Activated gamma-delta T cell treated with anti-CD3 and anti-CD28 coated beads, Interleukin-2, amount 50 U/mL, for 16 hours (primary cell): ENCODE measurements at places on chromosomes 6 and 20.

DNA sequence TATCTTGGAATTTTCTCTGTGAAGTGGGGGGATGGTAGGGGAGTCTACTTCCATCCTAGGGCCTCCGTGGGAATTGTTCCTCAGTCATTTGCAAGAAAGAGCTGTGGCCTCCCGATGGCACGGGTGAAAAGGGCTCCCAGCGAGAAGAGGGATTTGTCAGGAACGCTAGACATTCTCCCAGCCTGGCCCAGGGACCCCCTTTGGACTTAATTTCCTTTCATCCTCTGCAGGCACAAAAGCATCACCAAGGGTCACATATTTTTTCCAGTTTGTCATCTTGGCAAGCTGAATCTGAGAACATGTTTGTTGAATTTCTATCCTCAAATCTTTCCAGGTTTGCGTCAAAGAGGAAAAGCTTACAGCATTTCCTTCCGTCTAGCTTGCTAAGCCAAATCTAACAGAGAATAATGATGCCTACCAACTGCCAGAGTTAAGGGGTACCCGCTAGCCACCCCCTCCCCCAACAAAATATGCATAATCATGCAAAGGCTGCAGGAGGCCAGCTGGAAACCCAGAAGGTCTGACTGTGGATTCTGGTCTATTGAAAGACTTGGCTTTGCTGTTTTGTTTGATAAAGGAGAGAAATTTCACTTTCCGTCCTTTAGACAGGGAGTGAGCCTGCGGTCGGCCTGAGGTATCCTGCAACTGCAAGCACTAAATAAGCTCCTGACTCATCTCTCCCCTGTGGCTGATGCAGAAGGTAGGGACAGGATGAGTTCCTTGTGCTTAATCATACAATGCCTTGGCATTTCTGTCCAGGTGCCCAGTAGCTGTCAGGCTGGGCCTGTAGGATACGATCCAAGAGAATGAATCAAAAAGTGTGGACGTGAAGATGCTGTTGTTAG is 23.1 kb downstream of the PSMG4 start:
- no peak for DNase-seq

DNA sequence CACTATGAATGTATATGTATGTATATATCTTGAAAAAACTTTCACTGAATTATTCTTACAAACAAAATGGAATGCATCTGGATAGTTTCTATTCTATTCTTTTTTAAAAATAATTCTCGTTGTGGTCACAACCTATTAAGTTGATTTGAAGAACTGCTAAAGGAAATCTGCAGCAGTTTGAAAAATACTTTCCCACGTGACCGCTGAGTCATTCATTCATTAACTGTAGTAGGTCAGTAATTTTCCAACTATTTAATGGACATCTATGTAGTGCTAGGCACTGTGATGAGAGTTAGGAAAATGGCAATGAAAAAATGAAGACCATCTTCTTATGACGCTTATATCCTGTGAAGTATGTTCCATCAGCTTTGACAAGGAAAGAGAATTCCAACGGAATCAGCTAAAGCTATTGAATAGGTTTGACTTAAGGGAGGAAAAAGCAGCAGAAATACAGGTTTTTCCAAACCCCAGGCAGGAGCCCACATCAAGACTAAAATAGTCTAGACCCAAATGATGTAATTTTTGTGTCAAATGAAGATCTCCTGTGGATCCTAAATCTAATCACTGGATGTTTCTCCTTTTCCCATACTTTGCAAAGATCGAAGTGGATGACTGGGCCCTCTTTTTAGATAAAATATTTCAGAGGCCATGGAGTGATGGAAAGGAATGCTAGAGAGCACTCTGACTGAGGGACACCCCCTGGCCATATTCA is 4.1 kb upstream of the EFHC1 start:
- DNase-seq: no peak

DNA sequence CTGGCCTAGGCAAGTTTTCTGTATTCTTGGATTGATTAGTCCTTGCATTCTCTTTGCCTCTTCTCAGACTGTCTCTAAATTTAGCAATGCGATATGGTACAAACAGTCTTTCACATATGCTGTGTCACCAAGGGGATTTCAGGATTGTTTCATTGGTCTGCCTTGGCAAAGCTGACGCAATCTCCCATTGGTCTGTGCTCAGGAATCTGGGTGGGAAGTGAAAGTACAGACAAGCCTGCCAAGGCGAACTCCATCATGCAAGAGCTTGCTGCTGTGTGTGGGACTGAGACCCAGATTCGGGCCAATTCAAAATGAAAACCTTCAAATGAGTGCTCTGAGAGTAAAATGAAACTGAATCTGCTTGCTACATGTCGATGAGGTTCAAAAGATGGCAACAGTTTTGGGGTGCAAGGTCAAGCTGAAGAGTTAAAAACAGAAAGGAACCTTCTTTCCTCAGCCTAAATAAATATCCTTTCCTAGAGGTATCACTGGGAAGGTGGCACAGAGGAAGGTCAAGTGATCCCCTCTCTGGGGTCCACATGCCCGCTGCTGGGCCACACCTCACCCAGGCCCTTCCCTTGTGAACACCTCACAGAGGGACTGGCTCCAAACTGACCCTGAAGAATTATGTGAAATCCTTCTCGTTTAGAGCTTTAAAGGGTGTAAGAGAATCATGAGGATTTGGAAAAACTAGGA is 198.8 kb upstream of the PREP start:
- DNase-seq: no peak

DNA sequence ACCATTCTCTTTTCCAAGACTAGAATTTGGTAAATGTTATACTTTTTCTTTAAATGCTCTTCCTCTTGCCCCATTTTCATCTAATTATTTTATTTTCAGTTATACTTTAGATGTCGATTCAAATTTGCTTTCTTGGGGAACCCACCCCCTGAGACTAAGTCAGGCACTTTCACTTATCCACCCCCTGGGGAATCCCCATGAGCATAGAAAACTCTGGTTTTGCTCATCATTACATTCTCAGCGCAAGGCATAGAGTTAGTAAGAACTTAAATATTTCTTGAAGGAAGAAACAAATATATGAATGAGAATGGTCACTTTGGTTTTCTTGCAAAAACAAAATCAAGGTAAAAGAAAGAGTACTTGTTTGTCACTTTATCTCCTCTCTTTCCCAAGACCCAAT is 25.1 kb upstream of the HSF2 start:
- DNase-seq: no peak

- DNase-seq: no peak
Observed at GRCh38 chr6:47700053-47700452, 1.7 kb downstream of the ADGRF4 start.

DNA sequence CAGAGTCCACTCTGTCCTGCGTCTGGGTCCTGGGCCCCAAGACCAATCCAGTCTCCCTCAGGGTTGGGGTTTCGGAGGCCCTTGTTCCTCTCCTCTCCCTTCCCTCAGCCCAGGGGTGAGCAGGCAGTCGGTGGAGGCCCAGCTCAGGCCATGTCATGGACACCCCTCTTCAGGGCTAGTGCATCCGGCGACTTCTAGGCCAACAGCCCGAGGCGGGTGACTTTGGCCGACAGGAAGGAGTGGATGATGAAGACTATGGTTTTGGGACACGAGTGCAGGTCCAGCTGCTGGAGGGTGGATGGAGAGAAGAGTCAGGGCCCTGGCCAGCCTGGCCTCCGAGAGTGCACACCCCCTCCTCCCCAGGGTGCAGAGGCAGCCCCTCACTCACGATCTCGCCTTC is 7.0 kb upstream of the CDK5RAP1 start:
- DNase-seq: no peak

DNA sequence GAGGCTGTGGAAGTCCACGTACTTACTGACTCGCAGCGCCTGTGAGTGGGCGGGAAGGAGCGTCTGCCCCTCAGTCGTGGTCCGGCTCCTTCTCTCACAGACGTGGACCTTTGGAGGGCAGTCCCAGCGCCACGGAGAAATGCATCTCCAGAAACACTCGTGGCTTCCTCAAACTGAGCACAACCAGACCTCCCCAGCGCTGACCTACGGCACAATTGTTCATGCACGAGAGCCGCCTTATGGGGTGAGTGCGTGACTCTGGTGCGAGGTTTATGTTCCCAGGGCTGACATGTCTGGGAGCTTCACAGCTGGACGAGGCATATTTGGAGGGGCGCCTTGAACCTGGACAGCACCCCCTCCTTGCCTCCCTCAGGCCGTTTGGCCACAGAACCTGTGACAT is 29.7 kb downstream of the FRMD1 start:
- DNase-seq: no peak

GRCh38 chr6:5878792-5879191 is 127.9 kb downstream of the NRN1 start:
- DNase-seq: no peak

GRCh38 chr6:69220375-69220774 is 576.4 kb downstream of the LMBRD1 start:
- DNase-seq: no peak

DNA sequence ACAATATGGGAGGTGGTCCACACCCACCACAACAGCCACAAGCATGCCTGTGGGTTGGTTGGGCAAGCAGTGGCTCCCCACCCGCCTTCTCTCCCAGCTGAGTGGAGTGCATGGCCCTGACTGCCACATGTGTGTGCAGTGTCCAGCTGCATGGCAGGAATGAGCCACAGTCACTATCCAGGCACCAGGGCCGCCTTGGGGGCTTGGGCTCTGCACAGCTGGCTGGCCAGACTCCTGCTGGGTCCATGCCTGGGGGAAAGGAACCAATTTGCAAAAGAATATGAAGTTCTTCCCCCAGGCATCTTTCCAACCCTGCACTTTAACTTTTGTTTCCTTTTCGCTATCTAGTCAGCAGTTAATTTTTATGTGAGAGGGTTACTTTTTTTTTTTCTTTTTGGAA is 11.6 kb upstream of the ASCC3 start:
- DNase-seq: no peak

DNA sequence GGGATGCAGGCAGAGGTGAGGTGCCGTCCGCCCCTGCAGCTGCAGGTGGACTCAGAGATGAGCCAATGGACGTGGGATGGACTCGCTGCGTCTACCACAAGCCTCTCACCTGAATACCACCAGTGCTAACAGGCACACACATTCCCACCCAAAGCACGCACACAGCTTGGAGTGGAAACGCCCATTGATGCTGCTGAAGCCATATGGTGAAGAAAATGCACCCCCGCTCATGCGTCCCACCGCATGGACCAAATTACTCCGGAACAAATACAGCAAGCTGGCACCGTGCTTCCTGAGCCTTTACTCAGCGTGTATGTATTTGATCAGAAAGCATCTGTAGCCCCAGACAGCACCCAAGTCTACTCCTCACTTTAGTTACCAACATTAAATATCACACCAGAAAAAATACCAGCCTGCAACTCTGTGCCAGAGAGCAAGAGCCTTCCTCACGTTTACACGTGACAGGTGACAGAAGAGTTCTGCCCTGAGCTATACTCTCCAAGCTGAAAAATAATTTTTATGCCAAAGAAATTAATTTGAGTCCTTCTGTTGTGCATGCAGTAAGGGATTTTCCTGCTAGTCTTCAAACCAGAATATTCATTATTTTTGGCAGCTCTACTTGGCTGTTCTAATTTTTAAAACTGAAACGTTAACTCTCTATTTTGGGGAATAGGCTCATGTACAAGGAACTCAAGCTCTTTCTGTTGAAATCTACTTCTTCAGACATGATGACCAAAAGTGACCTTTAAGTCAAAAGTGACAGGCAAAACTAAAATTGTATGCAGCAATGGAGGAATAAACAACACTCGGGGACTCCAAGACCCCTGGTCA is 58.2 kb upstream of the SYNDIG1 start:
- no peak for DNase-seq

GRCh38 chr6:125356884-125357283 is 55.1 kb upstream of the HDDC2 start:
- no peak for DNase-seq

DNA sequence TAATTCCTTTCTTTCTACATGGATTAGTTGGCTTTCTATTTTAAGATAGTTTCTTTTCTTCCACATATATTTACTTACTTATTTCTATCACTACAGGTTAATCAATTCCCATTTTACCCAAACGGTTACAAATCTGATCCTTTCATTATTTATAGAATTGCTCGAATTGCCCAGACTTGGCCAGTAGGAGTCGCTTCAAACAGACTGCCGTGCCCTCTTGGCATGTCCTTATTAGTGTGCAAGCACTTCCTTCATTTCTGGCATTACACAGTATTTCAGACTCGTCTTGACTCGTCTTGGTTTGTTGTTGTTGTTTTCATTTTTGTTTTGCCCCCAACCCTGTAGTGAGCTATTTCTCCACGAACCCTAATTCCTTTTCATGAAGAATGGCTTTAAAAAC is 74.6 kb downstream of the SAMD3 start:
- no peak for DNase-seq

GRCh38 chr6:3284436-3284876 is 25.7 kb downstream of the PSMG4 start:
- DNase-seq: no peak

GRCh38 chr6:113450061-113450465 is 407.1 kb upstream of the MARCKS start:
- DNase-seq: no peak

- DNase-seq: no peak
Observed at GRCh38 chr6:38796850-38797249, 81.7 kb downstream of the DNAH8 start.

DNA sequence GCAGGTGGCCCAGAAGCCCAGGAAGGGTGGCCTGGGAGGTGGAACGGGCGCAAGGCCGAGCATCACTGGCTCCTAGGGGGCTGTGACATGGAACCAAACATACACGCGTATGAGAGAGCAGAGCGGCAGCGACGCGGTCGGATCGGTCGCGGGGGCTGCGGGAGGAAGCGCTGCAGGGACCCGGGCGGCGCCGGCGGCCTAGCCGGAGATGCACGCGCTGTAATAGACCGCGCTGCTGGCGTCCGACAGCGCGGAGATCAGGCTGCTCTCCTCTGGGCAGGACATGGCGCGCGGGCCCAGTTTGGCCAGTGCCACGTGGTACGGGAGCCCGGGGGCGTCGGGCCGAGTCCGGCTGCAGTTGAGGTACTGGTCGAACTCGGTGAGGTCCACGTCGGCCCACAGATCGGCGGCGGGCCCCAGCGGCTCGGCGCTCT is 1.5 kb downstream of the SOX18 start:
- no peak for DNase-seq

GRCh38 chr6:37137201-37138090 is 32.5 kb upstream of the PIM1 start:
- peak; percentile 12 for DNase-seq

GRCh38 chr20:9035126-9035525 is 33.8 kb upstream of the PLCB4 start:
- DNase-seq: no peak

- no peak for DNase-seq
Observed at GRCh38 chr6:35694462-35694861, 5.7 kb upstream of the FKBP5 start.

- DNase-seq: no peak
Observed at GRCh38 chr20:31922181-31922580, 29.7 kb downstream of the PDRG1 start.
